Fibroblast of lung (primary cell): ENCODE measurements at places on chromosomes 1 and 21. TPM values are rescaled to one million over a fixed set of nuclear protein-coding genes. Genes with fewer than 3 reads are reported as not detected.

Gene DPM3
- 27.7 and 40.5 TPM in 2 replicates for total RNA-seq

Gene B3GALT2
- under 0.01 and 1.3 TPM in 2 replicates for total RNA-seq

Gene SPRR3
- not detected in 2 replicates for total RNA-seq

Gene COL6A1
- 623 and 645 TPM in 2 replicates for total RNA-seq

- DNase-seq: no peak
- H3K4me1 ChIP-seq: no peaks in the 10 kb centered on the region
- no peak overlapping the region for H3K4me3 ChIP-seq
- no peak overlapping the region for H3K27ac ChIP-seq
Measured at GRCh38 chr1:211701733-211702132, 26.3 kb upstream of the NEK2 start.

- DNase-seq: peak; percentile 62
- H3K4me3 ChIP-seq: peak overlapping the region; percentile 37
Measured at GRCh38 chr1:246647113-246647512, 77.1 kb upstream of the SCCPDH start.

DNA sequence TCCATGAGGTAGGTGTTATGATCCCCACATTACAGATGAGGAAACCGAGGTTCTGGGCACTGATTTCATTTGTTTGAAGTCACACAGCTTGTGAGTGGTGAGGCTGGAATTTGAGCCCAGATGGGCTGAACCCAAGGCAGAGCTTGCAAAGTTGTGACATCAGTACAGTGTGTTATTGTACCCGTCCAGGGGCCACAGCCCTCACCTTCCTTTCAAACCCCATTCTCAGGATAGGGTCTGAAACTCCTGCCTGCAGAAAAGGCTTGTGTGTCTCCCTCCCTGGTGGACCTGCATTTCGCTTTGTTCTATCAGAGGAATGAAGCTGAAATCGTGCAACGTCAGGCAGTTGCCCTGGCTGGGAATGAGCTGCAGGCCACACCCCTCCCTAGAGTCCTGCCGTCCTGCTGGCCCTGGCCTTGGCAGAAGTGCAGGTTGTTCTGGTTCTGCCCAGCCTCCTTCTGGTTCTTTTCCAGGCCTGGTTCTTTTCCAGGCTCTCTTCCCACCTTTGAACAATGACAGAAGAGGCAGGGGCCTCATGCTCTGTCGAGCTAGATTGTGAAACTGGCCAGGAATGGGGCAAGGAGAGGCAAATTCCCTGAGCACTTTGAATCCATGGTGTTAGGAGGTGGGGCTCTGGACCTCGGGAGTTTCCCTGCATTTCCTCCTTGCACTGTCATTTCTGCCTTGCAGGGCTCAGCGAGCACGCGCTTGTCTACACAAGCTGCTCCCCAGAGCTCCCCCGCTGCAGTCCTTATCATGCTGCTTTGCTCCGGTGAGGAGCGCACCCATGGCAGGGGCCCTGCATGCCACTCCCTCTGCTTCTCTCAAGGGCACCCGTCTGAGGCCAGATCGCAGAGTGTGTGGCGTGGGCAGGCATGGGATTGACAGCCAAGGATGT lies 8.2 kb upstream of the MYOM3 start:
- H3K4me3 ChIP-seq: no peak overlapping the region
- H3K27ac ChIP-seq: no peak overlapping the region
- peak; percentile 33 for DNase-seq
- H3K36me3 ChIP-seq: no peaks in the 10 kb centered on the region
- no peaks in the 10 kb centered on the region for H3K4me1 ChIP-seq
- peaks cover 10% of the 10 kb centered on the region for H3K27me3 ChIP-seq

DNA sequence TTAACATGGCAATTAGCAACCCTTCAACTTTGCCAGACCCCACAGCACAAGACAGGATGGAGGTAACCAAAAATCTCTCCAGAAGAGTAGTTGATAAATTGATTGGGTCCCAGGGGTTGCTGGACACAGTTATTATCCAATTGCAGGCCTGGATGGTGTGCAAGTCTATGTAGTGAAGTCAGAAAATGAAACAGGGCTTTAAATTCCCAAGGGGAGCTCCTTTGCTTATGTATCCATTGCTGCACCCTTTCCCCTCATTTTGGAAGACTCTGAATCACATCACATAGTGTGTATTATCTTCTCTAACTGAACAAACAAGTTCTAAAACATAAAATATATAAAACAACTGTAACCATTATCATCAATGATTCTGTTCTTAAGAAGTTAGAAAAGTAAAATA lies 550.2 kb downstream of the LMO4 start:
- H3K27ac ChIP-seq: no peak overlapping the region
- no peaks in the 10 kb centered on the region for H3K4me1 ChIP-seq
- H3K4me3 ChIP-seq: no peak overlapping the region
- H3K36me3 ChIP-seq: no peaks in the 10 kb centered on the region
- DNase-seq: peak; percentile 24
- no peaks in the 10 kb centered on the region for H3K27me3 ChIP-seq

- no peaks in the 10 kb centered on the region for H3K36me3 ChIP-seq
- H3K4me1 ChIP-seq: peaks cover 45% of the 10 kb centered on the region
- H3K27ac ChIP-seq: no peak overlapping the region
- peak; percentile 79 for DNase-seq
Measured at GRCh38 chr1:33392639-33393038, 38.3 kb downstream of the PHC2 start.

DNA sequence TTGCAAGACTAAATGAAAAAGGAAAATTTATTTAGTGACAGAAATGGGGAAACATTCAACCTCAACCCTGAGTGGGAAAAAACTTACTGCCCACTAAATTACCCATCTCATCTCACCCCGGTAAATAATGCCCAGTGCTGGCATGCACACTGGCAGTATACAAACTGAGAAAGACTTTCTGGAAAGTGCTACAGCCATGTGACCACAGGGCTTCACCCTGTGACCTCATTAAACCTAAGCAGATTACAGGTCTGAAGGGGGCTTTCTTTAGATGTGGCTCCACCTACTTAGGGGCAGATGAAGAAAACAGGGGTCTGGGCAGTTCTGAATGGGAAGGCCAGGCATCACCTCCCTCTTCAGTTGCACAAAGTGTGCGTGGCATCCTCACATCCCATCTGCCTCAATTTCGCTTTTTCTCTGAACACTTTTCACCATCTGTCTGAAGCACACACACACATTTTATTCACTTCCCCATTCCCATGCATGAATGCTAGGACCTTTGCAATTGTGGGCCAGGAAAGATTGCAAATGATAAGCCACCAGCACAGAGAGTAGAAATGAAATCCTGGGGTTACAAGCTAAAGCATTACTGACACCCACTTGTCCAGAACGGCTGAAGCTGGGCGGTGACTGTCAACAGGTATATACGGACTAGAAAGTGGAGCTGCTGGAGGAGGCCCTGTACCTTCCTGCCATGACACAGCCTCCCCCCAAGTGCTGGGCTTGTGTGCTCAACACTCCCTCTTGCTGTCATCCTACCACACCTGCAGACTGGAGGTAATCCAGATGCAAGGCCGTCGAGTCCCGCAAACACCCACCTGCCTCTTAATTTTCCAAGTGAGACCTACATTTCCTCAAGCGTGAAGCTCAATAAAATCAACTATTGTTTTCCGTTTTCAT lies 2.7 kb downstream of the NADK start:
- no peaks in the 10 kb centered on the region for H3K27me3 ChIP-seq
- no peak for DNase-seq
- H3K27ac ChIP-seq: no peak overlapping the region
- H3K36me3 ChIP-seq: no peaks in the 10 kb centered on the region

DNA sequence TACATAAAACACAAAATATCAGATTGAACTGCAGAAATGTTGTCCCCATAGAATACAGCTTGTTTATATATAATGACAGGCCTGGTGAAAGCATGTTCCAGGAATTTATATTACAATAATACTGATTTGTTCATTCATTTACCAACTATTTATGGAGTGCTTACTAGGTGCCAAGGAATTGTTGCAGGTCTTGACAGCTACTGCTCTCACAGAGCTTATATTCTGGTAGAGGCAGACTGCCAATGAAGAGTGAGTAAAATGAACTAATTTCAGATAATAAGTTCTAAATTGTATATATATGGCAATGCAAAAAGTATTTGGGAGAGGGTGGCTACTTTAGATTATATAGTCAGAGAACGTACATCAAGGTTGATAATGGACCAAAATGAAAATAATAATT lies 152.0 kb downstream of the COQ8A start:
- DNase-seq: peak; percentile 15
- no peaks in the 10 kb centered on the region for H3K27me3 ChIP-seq
- H3K27ac ChIP-seq: no peak overlapping the region

GRCh38 chr1:239478069-239478468 lies 91.7 kb downstream of the CHRM3 start:
- no peak overlapping the region for H3K27ac ChIP-seq
- no peaks in the 10 kb centered on the region for H3K27me3 ChIP-seq
- H3K36me3 ChIP-seq: no peaks in the 10 kb centered on the region
- DNase-seq: no peak
- H3K4me3 ChIP-seq: no peak overlapping the region
- H3K4me1 ChIP-seq: no peaks in the 10 kb centered on the region

GRCh38 chr1:208047476-208047934 lies 136.6 kb upstream of the CD34 start:
- no peaks in the 10 kb centered on the region for H3K4me1 ChIP-seq
- no peak overlapping the region for H3K4me3 ChIP-seq
- DNase-seq: peak; percentile 55
- no peaks in the 10 kb centered on the region for H3K36me3 ChIP-seq

- DNase-seq: no peak
- no peaks in the 10 kb centered on the region for H3K27me3 ChIP-seq
- H3K36me3 ChIP-seq: no peaks in the 10 kb centered on the region
Measured at GRCh38 chr1:37850352-37850955, 8.9 kb downstream of the MTF1 start.

- H3K4me3 ChIP-seq: no peak overlapping the region
- peak; percentile 94 for DNase-seq
- H3K36me3 ChIP-seq: no peaks in the 10 kb centered on the region
- H3K27me3 ChIP-seq: no peaks in the 10 kb centered on the region
- H3K27ac ChIP-seq: no peak overlapping the region
- H3K4me1 ChIP-seq: peaks cover 11% of the 10 kb centered on the region
Measured at GRCh38 chr1:40976952-40977690, 2.4 kb upstream of the CTPS1 start.

DNA sequence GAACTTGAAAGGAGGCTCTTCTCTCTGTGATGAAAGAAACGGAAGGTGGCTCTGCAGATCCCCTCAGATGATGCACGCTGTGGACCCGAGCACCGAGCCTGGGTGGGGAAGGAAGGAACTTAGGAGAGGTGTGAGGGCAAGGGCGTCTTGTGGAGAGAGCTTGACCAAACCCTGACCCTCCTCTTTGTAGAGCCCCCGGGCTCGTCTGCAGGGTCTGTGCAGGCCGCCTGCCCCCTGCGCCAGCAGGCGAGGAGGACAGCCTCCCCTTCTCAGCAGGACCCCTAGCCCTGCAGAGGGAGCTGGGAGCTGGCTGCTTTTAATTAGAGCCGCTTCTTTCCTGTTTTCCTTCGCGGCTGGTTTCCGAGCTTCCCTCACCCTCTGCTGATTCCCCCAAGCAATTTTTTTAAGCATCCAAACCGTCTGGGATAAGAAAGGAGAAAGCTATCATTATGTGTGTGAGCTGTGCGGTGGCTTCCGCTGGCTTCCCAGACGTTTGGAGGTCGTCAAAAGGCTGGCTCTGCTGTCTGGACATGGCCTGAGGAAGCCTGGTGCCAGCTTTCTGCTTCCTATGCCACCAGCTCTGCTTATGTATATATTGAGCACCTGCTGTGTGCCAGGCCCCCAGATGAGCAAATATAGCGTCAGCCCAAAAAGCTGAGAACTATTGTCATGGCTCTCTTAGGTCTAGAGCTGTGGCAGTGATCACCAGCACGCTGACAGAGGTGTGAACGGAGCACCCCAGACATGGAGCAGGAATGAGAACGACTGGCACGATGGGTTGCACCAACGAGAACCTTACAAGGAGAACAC lies 160.2 kb upstream of the IRF2BP2 start:
- H3K36me3 ChIP-seq: no peaks in the 10 kb centered on the region
- no peaks in the 10 kb centered on the region for H3K27me3 ChIP-seq
- H3K27ac ChIP-seq: no peak overlapping the region

DNA sequence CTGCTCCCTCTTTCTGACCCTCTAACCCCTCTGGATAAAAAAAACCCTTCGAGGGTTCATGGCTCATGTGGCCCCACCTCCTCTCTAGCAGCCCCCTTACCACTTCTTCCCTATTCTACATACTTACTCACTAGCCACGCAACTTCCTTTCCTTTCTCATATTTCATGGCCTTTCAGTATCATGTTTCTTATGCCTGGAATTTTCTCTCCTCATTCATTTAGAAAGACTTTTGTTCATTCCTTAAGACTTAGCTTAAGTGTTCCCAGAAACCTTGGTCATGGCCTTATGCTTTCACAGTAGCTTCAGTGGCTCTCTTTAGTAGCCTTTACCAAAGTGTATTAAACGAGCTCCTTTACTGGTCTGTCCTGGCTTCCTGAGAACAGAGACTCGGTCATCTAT lies 6.1 kb downstream of the ACP6 start:
- DNase-seq: peak; percentile 65
- H3K4me3 ChIP-seq: no peak overlapping the region
- no peaks in the 10 kb centered on the region for H3K4me1 ChIP-seq
- H3K27ac ChIP-seq: no peak overlapping the region
- H3K36me3 ChIP-seq: no peaks in the 10 kb centered on the region
- no peaks in the 10 kb centered on the region for H3K27me3 ChIP-seq

DNA sequence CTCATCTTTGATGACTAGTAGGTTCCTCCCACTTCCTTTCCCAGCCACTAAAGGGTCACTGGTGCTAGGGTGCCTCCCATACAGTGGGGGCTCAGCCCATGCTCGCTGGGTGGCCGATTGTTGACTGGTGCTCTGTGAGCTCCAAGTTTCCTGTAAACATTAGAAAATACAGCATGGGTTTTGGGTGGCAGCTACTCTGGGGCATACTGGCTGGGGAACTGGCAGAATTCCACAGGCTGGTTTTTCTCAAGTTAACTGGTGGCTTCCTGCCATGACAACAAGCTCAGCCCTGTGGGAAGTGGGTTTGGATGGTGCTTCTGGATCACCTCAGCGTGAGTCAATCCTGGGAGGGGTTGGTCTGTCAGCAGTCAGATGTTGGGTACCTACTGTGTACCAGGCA lies 28.7 kb upstream of the CRNN start:
- H3K36me3 ChIP-seq: no peaks in the 10 kb centered on the region
- H3K27ac ChIP-seq: no peak overlapping the region
- no peaks in the 10 kb centered on the region for H3K27me3 ChIP-seq
- no peak overlapping the region for H3K4me3 ChIP-seq
- DNase-seq: peak; percentile 45
- no peaks in the 10 kb centered on the region for H3K4me1 ChIP-seq

DNA sequence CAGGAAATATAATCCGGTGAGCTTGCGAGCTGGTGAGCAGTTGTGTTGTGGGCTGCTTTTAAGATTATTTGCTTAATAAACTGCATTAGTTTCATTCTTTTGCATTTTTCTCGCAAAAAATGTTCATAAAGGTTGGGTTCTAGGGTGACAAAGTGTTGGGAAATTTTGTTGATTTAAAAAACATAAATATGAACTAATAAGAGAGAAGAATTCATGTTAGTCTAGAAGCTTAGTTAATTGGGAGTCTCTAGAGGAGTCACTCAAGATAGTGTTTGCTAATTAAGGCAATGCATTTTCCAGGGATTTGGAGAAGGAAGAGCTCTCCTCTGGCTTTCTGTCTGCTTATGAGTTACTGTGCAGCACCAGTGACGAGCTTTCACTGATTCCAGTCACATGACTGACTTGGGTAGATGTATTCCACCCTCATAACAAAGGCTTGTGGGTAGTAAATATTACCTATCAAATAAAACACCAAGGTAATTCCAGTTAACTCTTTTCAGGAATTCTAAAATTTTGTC lies 417.0 kb downstream of the PTBP2 start:
- H3K27me3 ChIP-seq: no peaks in the 10 kb centered on the region
- H3K27ac ChIP-seq: no peak overlapping the region
- no peak overlapping the region for H3K4me3 ChIP-seq
- H3K36me3 ChIP-seq: no peaks in the 10 kb centered on the region
- no peak for DNase-seq
- H3K4me1 ChIP-seq: peaks cover 5% of the 10 kb centered on the region

- H3K27ac ChIP-seq: no peak overlapping the region
- H3K27me3 ChIP-seq: peaks cover 2% of the 10 kb centered on the region
- H3K4me3 ChIP-seq: no peak overlapping the region
- H3K4me1 ChIP-seq: no peaks in the 10 kb centered on the region
Measured at GRCh38 chr1:226424221-226425003, 16.5 kb upstream of the PARP1 start.
